ENCODE measurements at places on chromosomes 5 and 9.

DNA sequence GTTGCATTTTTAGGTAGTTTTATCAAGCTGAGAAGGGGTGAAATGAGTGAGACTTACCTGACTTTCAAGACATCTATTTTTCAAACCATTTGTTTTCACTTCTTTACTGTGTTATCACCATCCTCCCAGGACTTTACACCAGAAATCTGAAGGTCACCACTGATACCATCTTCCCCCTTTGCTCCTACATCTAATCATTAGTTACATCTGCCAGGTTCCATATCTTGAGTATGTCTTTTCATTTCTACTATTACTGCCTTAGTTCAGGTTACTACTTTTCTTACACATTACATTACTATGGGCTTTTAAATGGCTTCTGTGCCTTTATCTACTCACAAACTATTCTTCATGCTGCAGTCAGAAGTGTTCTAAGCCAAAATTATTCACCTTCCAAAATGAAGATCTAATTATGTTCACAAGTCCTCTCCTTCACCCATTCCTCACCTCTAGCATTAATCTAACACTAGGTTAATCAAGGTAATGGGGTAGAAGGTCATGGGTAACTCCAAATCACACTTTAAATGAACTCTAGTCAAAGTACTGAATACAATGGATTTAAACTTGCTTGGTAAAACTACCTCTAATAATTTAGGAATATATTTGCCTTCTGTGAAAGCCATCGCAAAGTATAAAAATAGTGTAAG, 2.1 kb upstream of the HSDL2 start:
- no peak for DNase-seq

- DNase-seq: no peak
Observed at GRCh38 chr5:177409043-177409801, at the start of gene F12. F12 (minus strand) TSS chr5:177409564; CDS start chr5:177409527, 37 bp downstream.

DNA sequence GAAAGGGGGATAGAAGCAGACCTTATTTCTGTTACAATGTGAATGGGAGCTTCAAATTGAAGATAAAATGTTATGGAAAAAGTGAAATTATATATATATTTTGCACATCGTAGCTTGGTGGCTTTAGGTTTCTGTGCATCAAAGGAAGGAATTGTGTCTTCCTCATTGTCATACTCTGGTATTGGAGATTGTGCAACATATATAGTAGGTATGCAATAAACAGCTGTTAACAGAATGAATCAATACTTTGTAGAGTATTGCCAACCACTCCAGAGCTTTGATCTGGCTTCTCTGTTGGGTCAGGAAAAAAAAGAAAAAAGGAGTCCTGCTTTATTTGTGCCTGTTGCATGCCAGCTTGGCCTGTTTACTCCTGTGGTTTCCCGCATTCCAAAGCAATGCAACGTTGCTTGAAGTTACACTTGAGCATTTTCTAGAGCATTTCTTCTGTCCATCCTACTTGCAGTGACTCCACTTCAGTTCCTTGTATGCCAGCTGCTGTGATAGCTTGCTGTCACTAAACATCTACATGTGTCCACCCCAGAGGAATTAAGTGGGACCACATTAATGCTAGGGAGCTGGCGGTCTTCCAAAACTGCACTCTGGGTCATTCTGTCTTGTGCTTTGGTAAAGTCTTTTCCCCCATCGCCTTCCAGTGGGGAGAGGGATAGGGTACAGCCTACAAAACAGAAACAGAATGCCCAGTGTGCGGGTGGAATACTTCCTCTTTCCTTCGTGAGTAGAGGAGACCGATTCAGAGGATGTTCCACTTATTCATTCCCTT, 62.0 kb upstream of the MEF2C start:
- DNase-seq: no peak

DNA sequence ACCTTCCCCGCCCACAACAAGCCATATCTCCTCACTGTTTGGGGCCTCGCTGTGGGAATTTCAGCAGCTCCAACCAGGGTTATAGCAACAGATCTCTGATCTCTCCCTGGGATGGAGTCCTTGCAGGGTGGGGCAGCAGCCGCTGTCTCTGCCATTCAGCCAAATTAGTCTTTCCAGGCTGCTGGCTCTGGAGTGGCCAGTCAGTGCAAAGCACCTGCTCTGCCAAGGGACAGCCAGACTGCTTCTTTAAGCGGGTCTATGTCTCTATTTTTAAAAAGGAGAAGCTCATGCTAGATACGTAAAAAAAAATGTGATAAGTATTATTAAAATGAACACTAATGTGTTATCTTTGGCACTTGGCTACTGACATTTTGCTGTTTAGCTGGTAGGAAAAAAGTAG, 380.2 kb downstream of the CDH10 start:
- no peak for DNase-seq

DNA sequence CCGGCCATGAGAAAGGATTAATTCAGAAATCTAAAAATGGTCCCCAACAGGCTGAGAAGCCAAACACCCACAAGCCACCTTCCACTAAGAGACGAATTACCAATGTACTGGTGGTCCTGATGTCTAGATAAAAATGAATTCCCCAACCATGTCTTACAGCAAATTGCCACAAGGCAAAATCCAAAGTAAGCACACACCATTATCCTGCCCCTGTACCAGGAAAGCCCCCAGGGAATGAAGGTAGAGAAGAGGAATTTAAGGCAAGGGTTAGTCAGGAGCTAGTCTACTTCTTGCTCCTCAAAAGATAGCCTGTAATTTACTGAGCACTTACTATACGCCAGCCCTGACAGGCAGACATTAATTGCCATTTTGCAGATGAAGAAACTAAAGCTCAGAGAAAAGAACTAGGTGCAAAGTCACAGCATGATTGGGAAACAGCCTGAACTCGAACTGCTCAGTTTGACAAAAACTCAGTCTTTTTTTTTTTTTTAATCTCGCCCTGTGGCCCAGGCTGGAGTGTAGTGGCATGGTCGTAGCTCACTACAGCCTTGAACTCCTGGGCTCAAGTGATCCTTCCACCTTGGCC, 64.3 kb downstream of the RAPGEF1 start:
- no peak for DNase-seq

GRCh38 chr5:165631235-165631634, 2125.8 kb downstream of the MAT2B start:
- no peak for DNase-seq

GRCh38 chr9:133155156-133155555, 8.6 kb downstream of the GBGT1 start:
- no peak for DNase-seq

GRCh38 chr5:115657881-115658233, 32.0 kb upstream of the TMED7 start:
- DNase-seq: no peak

DNA sequence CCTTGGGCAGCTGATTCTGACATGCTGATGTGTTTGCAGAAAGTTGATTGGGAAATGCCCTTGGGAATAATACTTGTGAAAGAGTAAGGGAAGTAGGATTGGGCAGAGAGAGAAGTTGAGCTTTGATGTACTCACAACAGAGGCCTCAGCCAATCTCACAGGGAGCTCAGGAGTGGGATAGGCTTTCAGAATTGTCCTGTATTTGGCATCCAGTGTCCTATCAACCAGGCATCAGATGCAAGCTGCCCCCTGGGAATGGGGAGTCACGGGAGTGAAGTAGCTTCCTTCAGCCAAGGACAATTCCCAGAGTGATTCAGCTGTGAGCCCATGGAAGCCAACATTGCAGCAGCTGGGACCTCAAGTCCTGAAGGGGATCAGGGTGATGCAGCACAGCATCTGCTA, 39.6 kb downstream of the DMAC1 start:
- no peak for DNase-seq

DNA sequence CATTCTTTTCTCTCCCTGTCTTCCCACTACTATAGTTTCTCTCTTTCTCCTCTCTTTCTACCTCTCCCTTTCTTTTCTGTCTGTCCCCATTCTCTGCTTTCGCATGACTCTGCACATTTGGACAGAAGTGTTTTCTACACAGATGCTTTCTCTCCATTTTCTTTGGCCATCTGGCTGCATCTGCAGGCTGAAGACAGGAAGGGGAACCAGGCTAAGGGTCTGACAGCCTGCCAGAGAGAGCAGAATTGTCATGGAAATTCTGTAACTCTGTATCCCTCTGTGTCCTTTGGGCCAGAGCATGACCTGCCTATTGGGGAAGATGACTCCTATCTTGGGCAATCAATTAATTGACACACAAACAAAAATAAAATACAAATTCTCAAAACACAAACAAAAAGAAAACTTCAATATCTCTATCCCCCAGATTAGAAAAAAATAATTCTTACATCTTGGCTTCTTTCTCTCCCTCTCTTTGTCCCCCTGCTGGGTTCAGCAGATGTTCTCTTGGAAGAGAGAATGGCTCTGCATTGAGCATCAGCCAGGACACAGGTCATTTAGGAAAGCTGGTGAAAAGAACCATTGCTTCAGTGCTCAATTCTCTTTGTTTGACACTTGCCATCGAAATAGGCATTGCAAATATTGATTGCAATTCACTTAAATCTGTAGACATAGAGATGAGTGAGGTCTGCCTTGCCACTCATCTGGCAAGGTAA, 415.9 kb upstream of the KLF4 start:
- DNase-seq: no peak

DNA sequence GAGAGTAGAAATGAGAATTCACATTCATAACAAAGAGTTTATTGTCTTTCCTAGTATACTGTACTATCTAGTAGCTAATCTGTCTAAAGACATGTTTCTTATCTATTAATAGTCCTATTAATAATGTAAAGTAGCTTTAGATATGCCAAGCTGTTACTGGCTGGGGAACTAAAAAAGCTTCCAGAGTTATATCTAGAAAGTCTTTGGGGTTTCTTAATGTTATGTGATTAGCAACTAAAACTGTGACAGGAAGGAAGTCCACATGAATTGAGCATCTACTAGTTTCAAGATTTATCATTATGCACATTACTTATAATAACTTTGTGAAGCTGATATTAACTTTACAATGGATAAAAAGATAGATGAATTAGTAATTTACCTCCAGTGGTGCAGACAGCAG, 122.7 kb upstream of the CDKN2B start:
- no peak for DNase-seq

DNA sequence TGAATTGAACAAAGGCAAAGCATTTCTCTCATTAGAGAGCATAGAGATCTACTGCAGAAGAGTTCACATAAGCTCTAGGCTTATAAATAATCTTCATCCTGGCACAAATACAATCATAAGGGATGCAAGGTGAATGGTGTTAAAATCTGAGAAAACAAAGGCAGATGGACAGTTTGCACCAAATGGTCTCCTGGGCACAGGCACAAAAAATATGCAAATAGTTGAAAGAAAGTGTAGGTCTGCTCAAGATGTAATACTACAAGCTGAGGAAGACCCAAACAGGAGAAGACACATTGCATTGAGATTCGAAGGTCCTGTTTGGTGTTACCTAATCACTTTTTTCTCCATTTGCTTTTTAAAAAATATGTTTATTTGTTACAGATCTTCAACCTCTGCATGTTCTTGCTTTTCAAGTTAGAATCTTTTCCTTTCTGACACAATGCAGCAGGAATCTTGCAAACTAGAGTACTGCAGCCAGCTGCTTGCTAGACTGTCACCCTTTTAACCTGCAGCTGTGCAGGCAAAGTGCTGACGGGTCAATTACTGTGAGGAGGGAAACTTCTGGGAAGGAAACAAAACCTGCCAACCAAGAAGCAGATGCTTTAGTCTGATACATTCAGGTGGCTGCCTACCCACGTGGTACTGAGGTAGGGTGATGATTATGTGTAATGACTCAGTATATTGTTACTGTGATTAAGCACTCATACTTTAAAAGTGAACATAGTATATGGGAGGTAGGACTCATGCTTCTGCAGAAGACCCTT, 1048.6 kb upstream of the SEMA6A start:
- DNase-seq: no peak

GRCh38 chr5:7391215-7391614, 4.7 kb upstream of the ADCY2 start:
- no peak for DNase-seq

- no peak for DNase-seq
Observed at GRCh38 chr9:89631384-89631783, 26.6 kb downstream of the GADD45G start.

DNA sequence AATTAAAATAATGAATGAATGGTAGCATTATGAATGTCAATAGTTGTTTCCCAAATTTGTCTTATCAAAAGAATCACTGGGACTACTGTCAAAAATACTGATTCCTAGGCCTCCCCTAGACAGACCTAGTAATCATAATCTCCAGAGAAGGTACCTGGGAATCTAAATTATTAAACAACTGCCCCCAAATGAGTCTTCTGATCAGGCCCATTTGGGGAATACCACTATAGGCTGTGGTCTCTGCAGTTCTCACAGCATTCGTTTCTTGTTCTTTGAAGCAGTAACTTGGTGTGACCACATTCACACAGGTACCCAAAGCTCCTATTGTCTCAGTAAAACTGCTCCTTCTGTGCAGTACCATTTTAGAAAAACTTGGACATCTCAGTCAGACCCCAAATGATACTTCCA, 230.9 kb downstream of the PIK3R1 start:
- no peak for DNase-seq

DNA sequence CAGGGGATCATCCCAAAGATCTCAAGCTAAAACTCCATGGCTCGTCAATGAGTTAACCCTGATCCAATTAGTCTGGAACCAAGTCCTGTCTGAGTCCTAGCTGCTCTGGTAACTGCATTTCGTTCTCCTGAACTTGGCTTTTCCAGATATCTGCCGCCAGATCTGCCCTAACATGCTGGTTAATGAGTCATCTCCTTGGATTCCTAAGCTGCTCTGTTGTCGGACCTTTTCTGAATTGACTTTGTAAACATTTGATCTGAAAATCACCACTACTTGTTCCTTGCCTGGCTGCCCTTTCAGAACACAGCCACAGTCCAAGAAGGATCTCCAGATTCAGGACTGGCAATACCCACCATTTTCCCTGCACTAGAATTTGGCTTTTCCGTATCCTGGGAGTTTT, 473.0 kb downstream of the ZSWIM6 start:
- no peak for DNase-seq

GRCh38 chr5:148425808-148426207, 42.0 kb downstream of the FBXO38 start:
- no peak for DNase-seq

GRCh38 chr5:4906786-4907185, 233.3 kb upstream of the ADAMTS16 start:
- DNase-seq: no peak

DNA sequence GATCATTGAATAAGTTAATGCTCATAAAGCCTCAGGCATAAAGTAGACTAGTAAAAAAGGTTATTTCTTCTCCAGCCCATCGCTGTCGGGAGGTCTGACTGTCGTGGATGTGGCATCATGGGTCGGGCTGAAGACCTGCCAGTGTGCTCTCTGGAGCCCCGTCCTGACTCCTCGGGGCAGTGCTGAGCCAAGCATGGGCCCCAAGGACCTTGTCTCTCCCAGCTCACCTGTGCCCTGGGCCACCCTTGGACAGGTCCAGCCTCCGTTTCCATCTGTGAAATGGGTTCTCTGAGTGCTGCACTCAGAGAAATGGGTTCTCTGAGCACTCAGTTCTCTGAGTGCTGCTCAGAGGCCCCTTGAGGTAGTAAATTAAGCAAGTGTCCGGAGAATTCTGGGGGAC, 269.0 kb downstream of the GADD45G start:
- DNase-seq: no peak
